ENCODE measurements at places on chromosomes 11 and 22.
A peak's percentile ranks its signal among the peaks of the same experiment; 100 is the strongest.

- peak; percentile 40 for DNase-seq
These were observed 3.5 kb upstream of the GLB1L3 start for GRCh38 chr11:134272381-134273316.

DNA sequence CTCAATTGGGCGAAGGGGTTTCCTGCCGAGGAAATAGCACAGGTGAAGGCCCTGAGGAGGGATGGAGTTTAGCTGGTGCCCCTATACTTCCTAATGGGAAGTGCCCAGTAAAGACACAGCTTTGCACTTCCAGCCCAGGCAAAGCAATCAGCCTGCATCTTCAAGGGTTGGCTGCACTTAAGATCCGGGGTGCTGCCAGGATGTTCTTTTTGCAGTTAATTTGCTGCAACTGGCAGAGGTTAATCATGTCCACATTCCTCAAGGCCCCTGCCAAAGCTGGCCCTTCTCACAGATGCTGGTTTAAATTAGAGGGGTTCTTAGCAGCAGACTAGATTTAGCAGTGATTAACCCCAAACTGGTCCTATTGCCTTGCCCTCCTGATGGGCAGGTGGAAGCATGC lies 137.7 kb upstream of the NAV2 start:
- DNase-seq: no peak

GRCh38 chr22:38879108-38879729 lies 7.2 kb upstream of the CBX6 start:
- DNase-seq: no peak

GRCh38 chr22:22171357-22172218 lies 73.0 kb upstream of the VPREB1 start:
- no peak for DNase-seq

DNA sequence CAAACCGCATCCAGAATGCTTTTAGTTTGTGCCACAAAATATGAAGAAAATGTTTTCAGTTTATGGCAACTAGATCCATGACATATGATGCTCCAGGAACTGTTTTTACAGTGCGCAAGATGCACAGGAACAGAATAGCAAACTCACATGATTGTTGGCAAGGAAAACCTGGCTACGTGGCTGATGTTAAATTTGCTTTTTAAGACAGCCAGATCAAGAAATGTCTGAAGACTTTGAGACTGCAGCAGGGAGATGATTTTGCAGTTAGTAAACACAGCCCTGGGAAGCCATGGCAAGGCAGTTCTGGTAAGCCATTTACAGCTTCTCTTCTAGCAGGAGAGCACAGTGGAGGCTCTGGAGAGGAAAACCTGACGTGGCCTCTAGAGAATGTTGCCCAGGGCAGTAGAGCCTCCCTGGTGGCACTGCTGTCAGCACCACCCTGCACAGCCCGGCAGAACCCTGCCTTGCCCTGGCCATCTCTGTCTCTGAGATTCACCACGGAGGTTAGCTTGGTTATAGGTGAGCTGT lies 69.8 kb upstream of the TNRC6B start:
- peak; percentile 70 for DNase-seq

DNA sequence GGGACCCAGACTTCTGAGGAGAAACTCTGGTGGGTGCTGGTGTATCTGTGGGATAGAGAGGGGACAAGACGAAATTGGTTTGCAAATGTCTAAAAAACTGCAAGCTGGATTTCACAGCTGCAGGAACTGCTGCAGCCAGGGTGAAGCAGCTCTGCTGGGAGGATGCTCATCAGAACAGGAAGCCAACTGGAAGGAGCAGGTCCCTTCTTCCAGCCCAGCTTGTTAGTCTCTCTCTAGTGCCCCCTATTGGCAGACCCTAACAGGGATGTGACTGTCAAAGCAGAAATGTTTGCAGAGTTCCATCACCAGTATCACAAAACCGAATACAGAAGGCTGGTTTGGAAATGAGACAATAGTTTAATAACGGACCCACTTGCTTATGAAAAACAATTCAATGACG lies 74.8 kb upstream of the SLC22A12 start:
- no peak for DNase-seq

DNA sequence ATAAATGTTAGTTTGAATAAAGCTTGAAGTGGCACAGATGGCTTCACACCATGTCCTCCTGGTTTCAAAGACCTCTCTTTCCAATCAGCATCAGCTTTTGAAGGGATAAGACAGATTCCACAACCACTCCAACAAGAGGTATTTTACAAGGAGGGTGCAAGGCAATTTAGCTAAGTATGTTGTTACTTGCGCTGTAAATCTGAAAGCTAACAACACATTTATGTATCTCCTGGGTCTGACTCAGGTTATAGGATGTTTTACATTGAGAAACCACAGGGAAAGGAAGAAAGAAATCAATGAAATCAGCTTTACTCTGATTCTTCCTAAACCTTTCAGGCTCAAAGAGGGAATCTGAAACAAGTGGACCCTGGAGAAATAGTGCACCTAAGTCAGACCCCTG lies 12.1 kb downstream of the CWC15 start:
- DNase-seq: no peak

Data from fibroblast of the aortic adventitia (primary cell).